ENCODE measurements at places on chromosomes 16 and 17.

DNA sequence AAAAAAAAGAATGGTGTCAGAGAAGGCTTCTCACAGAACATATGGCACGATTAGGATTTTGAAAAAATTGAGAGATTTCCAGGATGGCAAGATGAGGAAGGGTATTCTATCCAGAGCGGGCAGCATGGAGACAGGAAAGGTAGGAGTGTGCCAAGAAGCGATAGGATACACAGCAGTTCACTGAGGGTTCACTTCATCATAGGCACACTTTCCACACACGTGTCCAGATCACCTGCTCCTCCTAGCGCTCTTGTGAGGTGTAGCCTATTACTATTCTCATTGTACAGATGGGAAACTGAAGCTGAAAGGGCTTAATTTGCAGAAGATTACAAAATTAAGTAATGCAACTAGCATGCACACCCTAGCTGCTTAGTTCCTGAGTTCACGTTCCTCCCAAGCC, 6.2 kb upstream of the ELAC2 start:
- DNase-seq: no peak

DNA sequence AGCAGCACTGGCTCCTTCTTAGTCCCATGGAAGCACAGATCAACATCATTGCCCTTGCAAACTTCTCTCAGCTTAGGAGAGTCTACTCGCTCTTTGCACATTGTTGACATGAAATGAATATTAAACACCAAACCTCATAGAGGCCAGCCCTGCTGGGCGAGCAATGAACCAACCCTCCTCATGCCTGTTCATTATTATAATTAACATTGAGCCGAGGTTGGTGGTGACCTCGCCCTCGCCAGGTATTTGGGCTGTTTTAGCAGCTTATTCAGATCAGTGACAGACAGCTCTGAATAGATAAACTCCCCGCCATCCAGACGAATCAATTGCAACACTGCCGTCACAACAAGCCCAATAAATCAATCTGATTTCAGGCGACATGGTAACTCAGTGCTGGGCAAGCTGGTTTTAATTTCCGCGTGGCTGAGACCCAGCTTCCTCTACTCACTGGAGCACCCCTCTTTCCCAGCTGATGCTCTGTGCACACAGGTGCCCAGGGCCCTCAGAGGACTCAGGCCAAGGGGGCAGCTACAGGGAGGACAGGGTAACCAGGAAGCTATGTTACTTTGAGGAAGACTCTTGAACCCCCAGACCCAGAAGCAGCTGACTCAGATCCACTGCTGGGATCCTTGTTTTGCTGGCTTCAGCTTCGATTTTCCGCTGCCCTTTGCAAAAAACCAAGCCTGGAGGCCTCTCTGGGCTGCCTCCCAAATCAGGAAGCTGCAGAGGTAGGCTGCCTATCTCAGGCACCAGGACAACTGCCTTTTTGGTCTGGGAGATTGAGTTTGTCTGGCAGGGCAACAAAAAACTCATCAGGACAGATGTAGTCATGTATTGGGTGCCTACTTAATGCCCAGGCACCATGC, 10.7 kb upstream of the SEZ6 start:
- DNase-seq: no peak

GRCh38 chr17:19391432-19391831, 4.4 kb upstream of the MFAP4 start:
- DNase-seq: no peak

GRCh38 chr16:66298006-66298405, 68.5 kb upstream of the CDH5 start:
- DNase-seq: no peak

- no peak for DNase-seq
Measured at GRCh38 chr17:40019140-40019991, 4.1 kb downstream of the CSF3 start.

- no peak for DNase-seq
Measured at GRCh38 chr16:22356930-22357634, 17.3 kb downstream of the CDR2 start.

DNA sequence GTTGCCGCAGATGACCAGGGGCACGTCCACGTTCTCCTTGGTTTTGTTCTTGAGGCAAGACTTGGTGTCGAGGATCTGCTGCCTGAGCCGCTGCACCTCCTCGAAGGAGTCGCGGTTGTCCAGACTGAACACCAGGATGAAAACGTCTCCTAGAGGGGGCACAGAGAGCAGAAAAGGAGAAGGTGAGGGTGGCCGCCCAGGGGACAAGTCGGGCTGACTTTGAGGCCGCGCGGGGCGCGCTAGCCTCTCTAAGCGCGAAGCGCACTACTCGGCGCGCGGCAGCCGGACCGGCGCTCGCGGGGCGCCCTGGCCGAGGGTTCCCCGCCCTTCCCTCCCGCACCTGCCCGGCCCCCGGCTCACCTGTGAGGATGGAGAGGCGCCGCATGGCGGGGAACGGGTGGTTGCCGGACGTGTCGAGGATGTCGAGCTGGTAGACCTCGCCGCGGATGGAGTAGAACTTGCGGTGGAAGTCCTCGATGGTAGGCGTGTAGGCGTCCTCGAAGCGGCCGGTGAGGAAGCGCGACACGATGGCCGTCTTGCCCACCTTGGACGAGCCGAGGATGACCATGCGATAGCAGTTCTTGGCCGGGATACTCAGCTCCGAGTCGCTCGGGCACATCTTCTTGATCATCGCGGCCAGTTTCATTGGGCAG, 533 bp downstream of the RASD1 start:
- DNase-seq: no peak

DNA sequence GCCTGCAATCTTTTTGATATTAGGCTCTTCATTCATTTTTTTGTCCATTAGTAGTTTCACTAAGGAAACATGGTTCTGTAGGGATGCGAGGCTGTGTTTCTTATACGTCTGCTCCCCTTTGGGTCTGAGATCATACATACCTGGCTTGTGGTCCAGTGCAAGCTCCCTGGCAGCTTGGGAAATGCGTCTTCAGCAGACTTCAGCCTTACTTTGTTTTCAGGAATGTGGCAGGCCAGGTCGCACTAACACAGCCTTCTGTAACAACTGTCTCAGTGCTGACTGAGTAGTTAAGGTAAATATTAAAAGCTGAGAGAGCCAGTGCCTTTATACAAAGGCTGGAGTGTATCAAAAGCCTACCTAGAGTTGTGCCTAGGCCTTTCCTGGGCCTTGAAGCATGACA, 970.5 kb upstream of the EEF2KMT start:
- DNase-seq: no peak

DNA sequence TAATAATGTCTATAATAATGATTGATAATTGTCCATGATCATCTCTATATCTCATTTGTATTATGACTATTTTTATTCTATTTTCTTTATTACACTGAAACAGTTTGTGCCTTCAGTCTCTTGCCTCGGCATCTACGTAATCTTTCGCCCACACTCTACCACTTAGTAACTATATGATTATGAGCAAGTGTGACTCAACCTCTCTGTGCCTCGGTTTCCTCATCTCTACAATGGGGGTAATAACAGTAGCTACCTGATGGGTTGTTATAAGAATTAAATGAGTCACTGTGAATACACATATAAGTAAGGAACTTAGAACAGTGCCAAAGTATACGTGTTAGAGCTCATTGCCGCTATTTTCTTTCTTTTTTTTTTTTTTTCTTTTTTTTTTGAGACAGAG, 3.7 kb upstream of the SLC16A11 start:
- no peak for DNase-seq

DNA sequence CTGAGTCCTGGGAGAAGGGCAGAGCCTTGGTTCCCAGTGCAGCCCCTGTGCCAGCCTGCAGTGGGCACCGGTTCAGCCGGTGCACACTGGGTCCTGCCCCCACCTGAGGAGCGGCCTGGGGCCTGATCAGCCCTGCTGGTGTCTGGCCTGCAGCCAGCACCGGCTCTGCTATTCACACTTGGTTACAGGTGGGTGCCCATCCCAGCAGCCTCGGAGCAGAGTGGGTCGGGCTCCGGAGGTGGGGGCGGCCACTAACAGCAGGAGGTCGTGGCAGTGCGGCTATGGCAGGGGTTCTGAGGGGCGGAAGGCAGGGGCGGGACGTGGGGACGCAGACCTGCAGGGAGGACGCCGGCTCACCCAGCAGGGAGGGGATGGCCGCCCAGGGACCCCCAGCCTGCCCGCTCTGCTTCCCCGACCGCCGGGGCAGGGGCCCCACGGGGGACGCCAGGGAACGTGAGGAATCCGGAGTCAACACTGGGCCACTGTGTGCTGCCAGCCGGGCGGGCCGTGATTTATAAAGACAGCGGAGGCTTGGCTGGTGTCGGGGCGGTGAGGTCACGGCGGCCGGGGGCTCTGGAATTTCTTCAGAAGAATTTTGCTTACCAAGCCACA, 20.3 kb downstream of the METRNL start:
- DNase-seq: no peak

DNA sequence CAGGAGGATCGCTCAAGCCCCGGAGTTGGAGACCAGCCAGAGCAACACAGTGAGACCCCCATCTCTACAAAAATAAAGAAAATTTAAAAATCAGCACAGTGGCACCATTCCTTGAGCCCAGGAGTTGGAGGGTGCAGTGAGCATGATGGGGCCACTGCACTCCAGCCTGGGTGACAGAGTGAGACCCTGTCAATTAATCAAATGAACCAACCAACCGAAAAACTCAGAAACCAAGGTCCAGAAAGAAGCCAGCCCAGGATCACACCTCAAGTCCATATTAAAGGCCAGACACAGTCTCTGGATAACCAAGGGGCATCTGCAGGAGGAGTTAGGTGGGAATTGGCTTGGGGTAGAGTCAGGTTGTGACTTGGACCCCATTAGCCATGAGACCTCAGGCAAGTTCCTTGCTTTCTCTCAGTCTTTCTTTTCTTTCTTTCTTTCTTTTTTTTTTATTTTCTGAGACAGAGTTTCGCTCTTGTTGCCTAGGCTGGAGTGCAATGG, 2.4 kb downstream of the HSD17B1 start:
- DNase-seq: no peak

GRCh38 chr16:61005952-61006351, 1030.3 kb downstream of the CDH8 start:
- no peak for DNase-seq

DNA sequence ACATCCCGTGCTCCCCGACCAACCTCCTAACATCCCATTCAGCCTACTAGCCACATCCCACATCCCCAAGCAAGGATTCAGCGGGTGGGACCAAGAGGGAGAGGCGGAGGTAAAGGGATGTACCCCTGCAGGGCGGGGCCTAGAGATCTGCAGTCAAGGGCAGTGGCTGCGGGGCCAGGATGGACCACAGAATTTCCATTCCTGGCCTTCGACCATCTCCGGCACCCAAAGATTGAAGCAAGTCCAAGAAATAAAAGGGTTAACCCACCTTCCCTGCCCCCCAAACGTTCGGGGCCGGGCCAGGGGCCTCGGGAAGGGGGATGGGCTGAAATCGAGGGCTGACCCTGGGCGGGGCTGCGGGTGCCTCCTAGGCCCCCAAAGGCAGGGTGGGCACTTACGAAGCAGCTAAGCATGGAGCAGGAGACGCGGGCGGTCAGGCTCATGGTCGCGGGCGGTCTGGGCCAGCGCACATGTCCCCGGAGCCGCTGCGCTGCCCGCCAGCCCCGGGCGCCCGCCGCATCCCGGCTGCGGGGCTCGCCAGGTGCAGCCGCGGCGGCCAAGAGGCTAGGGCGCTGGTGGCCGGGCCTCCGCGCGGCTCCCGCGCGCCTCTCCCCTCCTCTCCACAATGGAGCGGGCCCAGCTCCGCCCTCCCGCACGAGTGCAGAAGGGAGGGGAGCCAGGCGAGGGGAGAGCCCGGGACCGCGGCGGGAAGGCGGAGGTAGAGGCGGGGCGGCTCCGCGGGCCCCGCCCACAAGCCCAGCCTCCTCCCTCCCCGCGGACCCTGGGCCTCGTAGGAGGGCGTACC, at the start of gene MTMR4:
MTMR4 (minus strand) TSS at position 674 of the 805 bp plus-strand sequence; CDS start at position 443, 231 bp downstream.
- peak; percentile 70 for DNase-seq

GRCh38 chr16:11556945-11557720, 29.6 kb downstream of the LITAF start:
- DNase-seq: no peak

DNA sequence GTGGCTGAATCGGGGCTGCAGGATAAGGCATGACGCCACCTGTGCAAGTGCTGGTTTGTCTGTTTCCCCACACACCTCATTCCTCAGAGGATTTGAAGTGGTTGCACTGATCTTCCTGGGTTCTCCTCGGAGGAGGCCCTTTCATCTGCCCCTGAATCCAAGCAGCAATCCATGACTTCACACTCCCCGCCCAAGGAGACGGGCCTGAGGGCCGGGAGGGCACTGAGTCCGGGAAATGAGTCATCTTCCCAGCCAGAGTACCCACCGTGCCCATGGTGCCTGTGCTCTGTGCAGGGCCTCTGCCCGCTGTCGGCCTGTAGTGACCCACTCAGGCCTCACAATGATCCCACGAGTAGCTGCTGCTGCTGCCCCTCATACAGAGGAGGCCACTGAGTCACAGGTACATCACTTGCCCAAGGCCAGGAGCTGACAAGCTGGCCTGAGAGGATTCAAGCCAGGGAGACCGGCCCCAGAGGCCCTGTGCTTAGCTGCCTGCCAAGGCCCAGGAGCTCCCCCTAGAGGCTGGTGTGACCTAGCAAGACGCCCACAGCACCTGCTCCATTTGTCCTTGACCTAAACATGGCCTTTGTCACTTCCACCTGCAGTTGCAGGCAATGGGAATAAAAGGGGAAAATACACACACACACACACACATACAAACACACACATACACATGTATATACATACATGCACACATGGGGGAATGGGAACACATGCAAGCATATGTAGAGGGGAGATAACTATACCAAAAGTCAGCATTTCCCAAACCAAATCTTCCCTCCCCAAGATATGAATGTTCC, 240.0 kb downstream of the C16orf95 start:
- no peak for DNase-seq

DNA sequence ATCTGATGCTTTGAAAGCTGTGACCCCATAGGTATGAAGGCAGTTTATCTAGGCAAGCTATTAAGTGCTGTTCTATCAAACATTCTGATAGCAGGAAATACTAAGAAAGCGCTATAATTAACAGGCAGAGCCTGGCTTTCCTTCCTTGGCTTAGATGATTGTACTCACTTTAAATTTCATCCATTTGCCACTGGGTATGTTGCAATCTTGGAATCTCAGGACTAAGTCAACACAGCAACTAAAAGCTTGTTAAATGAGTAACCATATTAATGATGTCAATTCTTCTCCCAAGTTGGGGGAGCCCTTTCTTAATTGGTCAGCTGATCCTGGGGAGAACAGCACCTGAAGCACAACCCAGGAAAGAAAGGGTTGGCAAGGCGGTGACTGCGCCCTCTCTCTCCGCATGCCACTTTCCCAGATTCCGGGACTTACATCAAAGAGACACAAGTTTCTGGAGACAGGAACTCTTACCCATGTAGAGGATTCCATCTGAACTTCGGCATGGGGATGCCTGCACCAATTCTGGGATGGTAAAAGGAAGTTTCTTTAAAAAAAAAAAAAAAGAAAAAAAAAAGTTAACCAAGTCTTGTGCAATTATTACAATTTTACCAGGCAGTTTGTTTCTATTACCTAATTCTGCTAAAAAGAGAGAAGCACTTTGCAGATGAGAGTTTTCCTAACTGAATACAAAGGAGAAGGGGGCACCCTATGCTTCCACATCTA, 54.4 kb upstream of the ICAM2 start:
- no peak for DNase-seq

GRCh38 chr16:15942931-15943690, 6.3 kb upstream of the ABCC1 start:
- DNase-seq: no peak

- DNase-seq: no peak
Measured at GRCh38 chr17:51185763-51186332, 19.6 kb downstream of the NME2 start.

Data from iPS DF 6.9 (cell line).